ENCODE measurements at places on chromosomes 11 and 22. TPM values are rescaled to one million over a fixed set of nuclear protein-coding genes. Genes with fewer than 3 reads are reported as not detected.

Gene IGLL1
- 0.21 TPM for total RNA-seq

GRCh38 chr22:18032455-18033101 is 8.2 kb upstream of the MICAL3 start:
- no peak for DNase-seq

GRCh38 chr11:121762820-121763219 is 310.1 kb upstream of the SORL1-AS1 start:
- no peak for DNase-seq

DNA sequence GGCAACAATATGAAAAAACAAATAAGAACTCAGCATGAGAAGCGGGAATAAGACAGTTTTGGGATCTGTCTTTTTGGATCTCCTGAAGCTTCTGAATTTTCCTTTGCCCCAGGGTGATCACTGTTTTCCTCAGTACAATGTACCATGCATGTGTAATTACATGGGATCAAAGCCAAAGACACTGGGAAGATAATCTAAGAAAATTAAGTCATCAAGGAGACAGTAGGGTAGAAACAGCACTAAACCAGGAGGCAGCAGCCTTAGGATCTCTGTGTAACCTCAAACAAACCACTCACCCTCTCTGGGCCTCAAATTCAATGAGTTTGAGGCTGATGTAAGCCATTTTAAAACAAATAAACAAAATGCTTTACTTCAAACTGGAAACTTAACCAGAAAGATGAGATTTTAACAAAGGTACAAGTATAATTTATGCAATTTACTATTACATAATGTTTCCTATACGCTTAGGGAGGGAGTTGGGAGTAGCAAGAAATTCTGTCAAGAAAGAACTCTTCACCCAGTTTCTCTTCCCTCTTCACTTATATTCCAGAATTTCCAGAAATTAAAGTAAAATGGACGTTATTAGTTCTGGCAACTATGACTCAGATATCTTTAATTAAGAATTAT is 77.0 kb downstream of the RAB30 start:
- no peak for DNase-seq

- no peak for DNase-seq
Measured at GRCh38 chr11:106271686-106272085, 194.2 kb downstream of the AASDHPPT start.

- no peak for DNase-seq
Measured at GRCh38 chr11:119483881-119484371, 61.0 kb upstream of the THY1 start.

DNA sequence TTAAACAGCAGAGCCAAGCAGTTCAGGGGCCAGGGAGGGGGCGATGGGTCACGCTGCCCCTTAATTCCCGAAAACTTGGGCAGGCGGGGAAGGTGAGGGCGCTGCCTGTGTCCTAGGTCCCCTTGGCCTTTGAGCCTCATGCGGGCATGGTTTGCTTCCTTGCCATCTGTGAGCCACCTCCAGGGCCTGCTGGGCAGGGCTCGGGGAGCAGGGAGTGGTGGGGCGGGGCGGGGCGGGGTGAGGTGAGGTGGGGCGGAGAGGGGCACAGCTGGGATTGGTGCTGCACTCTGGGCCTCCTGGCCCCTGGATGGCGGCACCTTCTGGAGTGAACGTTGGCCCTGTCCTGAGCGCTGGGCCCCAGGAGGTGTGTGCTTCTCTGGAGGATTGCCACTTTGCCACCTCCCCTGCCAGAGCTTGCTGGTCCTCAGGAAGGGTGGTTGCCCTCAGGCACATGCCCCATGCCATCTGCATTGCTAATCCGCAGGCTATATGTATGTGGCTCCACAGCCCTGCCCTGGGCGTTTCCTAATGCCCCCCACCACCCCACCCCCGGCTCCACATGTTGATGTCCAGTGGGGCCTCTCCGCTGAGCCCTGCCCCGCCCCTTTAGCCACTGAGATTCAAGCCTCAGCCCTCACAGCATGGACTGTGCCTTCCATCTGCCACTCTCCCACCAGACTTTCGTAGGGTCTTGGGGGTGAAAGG is 352.5 kb downstream of the TBC1D22A start:
- no peak for DNase-seq

- peak; percentile 19 for DNase-seq
Measured at GRCh38 chr22:25334162-25334490, 114.7 kb downstream of the CRYBB2 start.

Gene SLC25A18
- total RNA-seq, result not detected

GRCh38 chr11:115774756-115775155 is 270.5 kb upstream of the CADM1 start:
- no peak for DNase-seq

Gene MCAM
- 6.0 TPM for total RNA-seq

- DNase-seq, result no peak
Measured at GRCh38 chr11:126214441-126214840, 2.9 kb downstream of the FAM118B start.

DNA sequence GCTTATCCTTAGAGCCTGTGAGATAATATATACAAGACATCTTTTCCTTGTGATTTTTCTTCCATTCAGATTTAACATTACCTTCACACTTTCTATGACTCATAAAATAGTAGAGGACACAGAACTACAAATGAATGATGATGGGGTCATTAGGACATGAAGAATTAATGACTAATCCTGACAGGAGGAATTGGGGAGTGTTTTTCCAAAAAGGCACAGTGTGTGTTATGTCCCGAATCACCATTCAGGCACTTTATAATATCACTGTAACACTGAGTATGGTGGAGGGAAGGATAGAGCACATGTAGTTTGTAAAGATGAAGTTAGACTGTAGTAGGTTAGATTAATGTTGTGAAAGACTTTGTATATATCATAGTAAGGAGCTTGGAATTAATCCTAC is 391.3 kb downstream of the JRKL start:
- DNase-seq, result no peak

- DNase-seq, result no peak
Measured at GRCh38 chr22:46376908-46377524, 41.5 kb downstream of the TRMU start.

GRCh38 chr11:63672156-63672463 is 934 bp upstream of the ATL3 start:
- DNase-seq, result no peak

Gene PLAAT2
- not detected for total RNA-seq

DNA sequence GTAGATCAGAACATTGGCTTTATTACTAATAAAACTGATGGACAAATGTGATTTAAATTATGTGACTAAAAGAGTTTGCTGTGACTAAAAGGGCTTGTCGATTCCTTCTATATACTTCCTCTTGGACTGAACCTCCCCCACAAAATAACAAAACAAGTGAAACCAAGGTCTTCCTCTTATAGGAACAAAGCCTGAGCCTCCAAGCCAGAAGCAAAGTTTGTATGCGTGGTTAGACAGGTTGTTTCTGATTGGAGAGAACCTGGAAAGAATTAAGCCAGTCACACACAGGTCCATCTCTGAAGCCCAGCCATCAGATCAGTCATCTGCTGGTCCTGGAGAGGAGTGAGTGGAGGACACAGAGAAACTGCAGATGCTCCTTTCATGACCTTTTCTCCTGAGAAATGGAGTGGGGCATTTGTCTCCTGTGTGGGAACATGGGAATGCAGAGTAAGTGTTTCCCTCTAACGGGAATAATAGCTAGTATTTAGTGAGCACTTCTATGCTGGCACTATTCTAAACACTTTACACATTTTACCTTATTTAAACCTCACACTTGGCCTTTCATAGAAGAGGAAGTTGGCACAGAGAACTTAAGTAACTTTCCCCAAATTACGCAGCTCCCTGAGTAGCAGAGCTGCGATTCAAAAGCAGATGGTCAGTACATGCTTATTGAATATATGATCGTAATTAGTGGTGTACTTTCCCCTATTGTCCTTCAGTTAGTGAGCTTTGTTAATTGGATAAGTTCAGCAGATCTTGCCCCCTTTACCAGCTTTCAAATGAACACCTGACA is 77.1 kb downstream of the UVRAG start:
- no peak for DNase-seq

- DNase-seq, result no peak
Measured at GRCh38 chr11:121889931-121890330, 226.1 kb downstream of the BLID start.

GRCh38 chr11:106306942-106307341 is 229.5 kb downstream of the AASDHPPT start:
- no peak for DNase-seq

- no peak for DNase-seq
Measured at GRCh38 chr22:45450921-45451651, 37.6 kb downstream of the RIBC2 start.

Data from activated T-helper 2 cell treated with anti-CD3 and anti-CD28 coated beads, Interferon-gamma antibody, Interleukin-2, Interleukin-4, amounts not matched to agents 10 μg/mL and 5 μg/mL and 100 μg/mL, durations not matched to agents 14 hours and 24 hours and 36 hours (primary cell).